Tongue (tissue), 3 donors: ENCODE measurements at places on chromosomes 6 and 20.

DNA sequence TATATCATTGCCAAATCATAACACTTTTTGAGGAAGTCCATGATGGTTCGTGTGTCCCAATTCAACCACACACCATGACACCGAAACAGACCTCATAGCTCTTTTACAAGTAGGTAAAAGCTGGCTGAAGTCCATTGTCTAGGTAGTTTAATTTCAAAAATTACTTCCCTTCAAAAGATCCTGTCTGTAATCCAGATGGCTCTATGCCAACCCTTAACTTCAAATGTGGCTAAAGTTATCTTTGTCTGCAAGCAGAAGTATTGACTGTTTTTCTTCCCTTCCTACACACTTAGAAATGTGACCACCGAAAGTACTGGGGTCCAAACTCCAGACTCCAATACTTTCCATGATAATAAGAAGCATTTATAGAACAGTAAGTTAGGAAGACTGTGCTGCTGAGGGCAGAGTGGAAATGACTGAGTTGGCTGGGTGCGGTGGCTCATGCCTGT, 8.3 kb upstream of the TIAM2 start:
- DNase-seq, result no peak

GRCh38 chr6:16337295-16337975, 99.0 kb downstream of the GMPR start:
- DNase-seq, result peak; percentile 97

DNA sequence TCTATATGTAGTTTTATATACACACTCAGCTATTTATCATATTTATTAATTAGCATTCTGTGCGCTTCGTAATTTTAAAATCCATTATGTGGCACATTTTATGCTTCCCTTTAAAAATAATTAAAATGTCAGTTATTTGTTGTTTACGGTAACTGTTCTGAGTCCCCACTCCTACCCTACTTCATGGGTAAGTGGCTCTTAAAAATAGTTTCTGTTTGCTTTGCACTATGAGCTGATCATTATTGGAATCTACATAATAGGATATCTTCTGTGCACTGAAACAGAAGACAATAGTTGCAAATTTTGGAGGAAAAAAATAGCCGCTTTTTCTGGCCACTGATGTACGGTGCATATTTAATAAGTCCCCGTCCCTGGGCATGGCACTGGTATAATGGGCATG, 25.2 kb downstream of the LCA5 start:
- DNase-seq, result no peak

DNA sequence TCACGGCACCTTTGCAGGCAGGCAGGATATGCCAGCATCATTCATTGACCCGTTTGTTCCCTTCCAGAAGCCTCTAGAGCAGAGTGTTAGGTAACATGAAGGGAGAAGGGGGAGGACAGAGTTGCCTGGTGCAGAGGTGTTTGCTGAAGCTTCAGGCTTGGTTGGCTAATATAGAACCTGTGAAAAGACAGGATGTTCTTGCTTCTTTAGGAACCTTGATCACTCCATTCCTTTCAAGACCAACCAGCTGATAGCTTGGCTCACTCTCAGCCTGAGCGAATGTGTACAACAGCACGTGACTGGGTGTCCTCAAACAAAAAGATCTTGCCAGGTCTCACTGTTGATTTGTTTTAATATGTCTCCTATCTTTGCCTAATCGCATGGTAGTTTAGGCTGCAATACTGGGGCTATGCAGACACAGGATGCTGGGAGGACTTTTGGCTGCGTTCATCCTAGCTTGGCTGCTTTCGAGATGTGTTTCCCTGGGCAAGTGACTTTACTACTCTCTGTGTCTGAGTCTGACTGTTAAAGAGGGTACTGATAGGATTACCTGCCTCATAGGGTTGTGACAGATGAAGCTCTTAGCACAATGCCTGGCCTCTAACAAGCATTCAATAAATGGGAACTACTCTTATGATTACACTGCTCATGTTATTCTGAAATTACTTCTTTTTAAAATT, 16.0 kb downstream of the SHLD1 start:
- DNase-seq, result no peak

DNA sequence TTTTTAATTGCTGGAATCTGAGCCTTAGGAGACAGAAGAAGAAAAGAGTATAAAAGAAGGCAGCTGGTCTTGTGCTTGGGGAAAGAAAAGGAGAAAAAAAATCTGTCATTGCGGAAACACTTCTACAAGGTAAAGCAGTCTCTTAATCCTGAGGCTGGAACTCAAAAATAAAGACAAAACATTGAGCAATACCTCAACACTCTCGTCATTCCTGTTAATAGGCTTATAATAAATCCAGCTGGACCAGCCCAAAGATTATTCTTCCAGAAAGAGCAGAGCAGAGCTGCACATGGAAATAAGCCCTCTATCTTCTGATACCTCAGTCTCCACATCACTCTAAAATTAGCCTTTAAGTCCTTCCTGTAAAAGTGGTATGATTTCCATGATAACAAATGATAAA, 62.0 kb upstream of the HIVEP1 start:
- no peak for DNase-seq

DNA sequence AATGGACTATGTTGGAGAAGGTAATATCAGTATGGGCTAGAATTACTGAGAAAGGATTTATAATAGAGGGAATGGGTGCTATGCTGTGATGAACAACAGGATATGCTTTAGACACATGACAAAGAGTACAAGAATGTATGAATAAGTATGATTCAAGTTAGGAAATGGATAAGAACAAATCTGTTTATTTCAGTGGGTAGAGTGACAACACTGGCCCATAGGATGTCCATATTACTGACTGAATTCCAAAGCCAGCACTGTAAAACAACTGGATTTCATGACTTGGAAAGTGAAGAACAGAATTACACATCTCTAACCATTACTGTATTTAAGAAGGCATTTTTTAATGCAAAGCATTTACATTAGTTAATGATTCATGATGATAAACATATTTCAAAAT, 35.9 kb downstream of the EPM2A start:
- no peak for DNase-seq

GRCh38 chr6:156933201-156934068, 156.3 kb downstream of the ARID1B start:
- peak; percentile 44 for DNase-seq

DNA sequence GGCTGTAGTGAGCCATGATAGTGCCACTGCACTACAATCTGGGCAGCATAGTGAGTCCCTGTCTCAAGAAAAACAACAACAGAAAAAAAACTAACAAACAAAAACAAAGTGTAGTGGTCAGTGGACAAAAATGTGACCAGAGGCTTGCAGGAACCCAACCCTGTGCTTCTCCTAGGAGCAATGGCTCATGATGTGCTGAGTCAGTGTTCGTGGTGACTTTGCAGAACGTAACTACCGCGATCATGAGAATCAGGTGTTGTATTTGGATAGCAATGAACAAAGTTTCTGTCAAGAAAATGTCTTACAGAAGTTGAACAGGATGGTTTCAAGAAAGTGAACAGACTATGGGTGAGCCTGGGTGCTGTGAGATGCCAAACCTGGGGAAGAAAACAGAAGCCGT, 18.5 kb upstream of the FOXC1 start:
- no peak for DNase-seq

DNA sequence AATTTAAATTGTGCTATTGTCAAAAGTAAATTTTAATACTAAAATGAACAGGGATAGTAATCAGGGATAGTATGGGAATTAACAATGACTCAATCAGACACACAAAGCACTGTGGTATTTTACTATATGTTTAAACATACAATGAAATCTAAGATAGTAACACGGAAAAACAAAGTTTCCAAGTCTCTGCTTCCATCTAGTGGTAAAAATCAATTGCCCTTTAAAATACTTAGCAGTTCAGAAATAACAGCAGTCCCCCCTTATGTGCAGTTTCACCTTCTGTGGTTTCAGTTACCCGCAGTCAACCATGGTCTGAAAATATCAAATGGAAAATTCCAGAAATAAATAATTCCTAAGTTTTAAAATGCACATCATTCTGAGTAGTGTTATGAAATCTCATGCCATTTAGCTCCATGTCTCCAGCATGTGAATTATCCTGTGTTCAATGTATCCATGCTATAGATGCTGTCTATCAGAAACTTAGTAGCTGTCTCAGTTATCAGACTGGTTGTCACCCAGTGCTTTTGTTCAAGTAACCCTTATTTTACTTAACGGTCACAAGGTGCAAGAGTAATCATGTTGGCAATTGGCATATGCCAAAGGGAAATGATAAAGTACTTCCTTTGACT, 58.5 kb downstream of the AHI1 start:
- DNase-seq, result peak; percentile 8

- DNase-seq, result peak; percentile 78
Measured at GRCh38 chr6:157235600-157236039, 87.7 kb downstream of the TMEM242 start.

DNA sequence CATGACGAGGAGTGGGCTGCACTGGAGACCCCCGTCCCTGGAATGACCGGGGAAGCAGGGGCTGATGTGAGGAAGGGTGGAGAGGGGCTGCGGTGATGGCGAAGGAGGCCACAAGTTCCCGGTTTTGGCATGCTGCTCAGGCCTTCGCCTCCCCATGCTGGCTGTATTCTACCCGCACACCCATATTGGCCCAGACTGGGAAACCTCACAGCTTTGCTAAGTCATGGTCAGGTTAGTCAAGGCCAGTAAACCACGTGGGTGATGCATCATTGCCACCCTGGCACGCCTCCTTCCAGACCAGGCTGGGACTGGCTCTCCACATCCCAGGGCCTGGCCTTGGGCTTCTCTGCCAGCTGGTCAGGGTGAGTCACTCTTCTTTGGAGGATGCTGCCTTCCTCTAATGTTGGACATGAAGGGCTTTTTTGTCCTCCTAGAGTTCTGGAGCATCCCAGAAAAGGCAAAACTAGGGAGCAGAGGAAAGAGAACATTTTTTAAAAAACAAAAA, 53.8 kb downstream of the PCNA start:
- DNase-seq, result no peak

DNA sequence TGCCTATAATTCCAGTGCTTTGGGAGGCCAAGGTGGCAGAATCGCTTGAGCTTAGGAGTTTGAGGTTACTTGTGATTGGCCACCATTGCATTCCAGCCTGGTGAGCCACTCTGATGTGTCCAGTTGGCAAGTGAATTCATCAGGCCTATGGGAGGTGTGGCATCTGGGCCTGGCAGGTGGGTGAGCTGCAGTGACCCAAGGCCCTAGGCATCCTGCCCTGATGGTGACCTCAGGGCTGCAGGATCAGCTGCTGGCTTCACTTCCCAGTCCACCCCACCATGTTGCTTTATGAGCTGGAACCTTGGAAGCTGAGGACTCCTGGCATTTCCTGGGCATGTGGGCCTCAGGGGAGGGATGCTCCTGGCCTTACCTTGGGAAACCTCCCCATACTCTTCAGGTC, 20.5 kb downstream of the RSPH9 start:
- no peak for DNase-seq

DNA sequence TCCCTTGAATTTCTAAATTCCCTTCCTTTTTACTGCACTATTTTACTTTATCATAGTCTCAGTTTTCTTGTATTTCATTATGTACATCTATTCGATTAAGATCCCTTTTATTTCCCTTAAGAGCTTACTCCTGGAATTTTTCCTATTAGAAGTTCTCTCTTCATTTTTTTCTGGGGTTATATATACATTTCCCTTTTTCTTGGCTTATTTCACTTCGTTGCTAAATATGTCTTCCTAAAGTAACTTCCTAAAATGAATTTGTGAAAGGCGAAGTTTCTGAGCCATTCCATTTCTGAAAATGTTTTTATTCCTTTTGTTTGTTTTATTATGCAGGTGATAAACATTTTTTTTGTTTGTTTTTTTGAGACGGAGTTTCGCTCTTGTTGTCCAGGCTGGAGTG, 5.9 kb upstream of the CD109 start:
- no peak for DNase-seq

DNA sequence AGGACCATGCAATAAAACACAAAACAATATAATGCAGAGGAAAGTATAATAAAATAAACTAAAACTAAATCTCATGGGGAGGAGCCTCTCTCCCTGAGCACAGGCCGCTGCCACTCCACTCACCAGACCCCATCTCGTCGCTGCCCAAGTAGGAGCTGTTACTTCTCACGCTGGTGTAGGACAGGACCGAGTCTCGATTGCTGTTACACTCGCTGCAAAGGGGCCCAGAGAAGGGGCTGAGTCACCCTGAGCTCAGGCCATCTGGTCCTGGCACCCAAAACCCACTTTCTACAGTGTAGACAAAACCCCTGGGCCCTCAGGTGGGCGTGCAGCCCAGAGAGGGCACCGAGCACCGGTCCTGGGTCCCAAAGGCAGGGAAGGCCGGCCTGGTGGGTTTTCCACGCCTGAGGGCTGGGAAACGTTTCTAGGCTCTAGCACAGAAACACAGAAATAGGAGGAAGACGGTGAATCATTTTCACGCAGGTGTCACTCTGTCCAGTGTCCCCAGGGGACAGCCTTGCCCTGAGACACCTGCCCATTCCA, 183.4 kb downstream of the PREX1 start:
- no peak for DNase-seq

DNA sequence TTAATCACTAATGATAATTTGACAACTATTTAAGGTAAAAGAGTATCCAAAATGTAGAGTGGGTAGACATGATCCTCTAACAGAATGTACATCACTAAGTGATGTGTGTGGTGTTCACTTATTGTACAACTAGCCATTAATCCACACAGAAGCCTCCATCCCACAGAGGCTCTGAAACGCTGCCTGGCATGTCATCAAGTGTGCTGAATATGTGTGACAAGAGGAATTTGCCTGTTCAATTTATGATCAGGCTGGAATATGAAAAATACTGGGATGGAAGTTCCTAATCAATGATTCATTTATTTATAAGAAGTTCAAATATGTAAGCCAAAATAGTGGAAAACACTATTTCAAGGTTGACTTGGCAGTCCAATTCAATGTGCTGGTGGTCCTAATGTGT, 72.4 kb downstream of the BACH2 start:
- no peak for DNase-seq

DNA sequence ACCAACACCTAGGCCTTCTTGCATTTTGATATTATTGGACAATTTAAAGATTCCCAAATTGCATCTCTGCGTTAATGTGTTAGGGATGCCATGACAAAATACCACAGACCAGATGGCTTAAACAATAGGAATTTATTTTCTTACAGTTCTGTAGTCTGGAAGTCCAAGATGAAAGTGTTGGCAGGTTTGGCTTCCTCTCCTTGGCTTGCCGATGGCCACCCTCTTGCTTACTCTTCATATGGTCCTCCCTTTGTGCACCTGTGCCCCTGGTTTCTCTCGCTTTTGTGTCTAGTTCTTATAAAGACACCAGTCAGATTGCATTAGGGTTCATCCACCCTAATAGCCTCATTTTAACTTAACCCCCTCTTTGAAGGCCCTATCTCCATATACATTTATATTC, 842.4 kb upstream of the FLRT3 start:
- DNase-seq, result no peak
